ENCODE measurements at places on chromosomes 4 and X.

GRCh38 chr4:118586357-118586790 is 98.8 kb upstream of the METTL14 start:
- no peak for DNase-seq

DNA sequence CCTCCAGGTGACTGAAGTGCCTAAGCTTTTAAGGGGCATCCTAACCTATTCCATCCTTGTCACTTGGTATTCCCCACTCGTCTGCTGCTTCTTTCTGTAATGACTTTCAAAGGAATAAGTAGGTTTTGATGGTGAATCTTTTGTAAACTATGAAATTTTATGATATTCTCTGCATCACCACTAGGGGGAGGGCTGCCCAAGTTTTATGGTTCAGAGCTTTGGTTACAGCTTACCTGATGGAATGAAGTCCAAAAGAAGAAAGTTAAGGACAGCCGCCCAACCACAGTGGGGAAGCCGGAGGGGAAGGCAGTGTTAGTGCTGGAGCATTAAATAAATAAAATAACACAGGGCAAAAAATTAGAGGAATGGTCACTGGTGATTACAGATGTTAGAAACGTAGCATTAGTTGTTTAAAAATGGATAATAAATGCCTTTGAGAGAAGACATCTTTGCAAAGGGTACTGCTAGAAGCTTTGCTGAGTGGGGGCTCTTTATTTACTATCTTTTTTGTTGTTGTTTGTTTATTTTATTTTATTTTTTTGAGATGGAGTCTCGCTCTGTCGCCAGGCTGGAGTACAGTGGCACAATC is 204.9 kb downstream of the GBA3 start:
- no peak for DNase-seq

GRCh38 chr4:71570492-71570891 is 213.4 kb downstream of the GC start:
- DNase-seq: no peak

GRCh38 chrX:21438792-21439191 is 64.6 kb downstream of the CNKSR2 start:
- DNase-seq: no peak

DNA sequence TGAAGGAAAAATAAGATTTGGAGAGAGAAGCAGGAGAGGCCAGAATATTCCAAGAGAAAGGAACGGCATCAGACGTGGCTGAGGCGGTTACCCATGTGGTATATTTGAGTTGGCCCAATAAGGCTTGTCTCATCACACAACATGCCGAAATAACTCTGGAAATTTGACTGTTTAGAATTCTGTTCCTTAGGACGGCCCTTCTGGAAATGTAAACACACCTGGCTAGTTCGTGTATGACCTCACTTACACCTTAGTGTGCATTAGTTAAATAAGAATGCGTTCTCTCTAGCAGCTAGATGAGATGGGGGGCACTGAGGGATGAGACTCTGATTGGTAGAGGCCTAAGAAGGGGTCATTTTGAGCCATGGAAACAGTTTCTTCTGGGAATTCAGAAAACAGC is 33.2 kb upstream of the PLAC1 start:
- DNase-seq: no peak

DNA sequence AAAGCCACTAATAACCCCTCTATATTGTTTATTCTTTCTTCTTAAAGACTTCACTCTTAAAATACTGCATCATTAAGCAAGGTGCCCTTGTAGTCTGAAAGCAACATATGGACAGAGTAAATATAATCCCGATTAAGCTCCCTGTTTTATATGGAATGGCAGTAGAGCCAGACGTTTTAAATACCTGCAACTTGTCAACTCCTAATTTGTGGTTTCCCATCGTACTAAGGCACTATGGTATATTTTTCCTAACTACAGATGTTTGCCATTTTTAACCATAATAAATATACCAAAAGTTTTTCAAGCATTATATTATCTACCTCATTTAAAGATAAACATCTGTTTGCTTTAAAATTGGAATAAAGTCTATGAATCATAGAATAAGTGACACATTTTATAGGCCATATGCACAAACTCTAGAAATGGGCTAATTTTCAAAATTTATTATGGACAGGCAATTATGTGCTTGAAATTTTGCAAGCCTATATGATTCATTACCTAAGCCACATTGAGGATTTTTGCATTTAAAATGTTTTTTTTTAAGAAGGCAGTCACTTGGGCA is 194.6 kb downstream of the FRMPD4 start:
- no peak for DNase-seq

- DNase-seq: no peak
These were observed 17.8 kb upstream of the PAGE2B start for GRCh38 chrX:55056820-55057674.

DNA sequence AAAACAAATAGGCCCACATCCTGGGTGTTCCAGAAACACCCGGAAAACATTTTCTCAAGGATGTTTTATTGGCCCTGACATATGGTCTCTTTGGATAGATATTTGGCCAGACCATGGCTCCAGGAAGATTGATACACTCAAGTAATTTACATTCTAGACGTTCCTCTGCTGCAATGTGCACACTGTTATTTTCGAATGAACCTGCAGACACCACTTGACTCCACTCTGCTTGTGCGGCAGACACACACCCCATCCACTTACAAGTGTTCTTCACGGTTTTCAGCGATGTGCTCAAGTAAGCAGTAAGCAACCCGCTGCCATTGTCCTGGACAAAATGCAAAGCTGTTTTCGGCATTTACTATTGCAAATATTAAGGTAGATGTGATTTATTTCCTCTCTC is 12.0 kb upstream of the GPM6A start:
- DNase-seq: no peak

DNA sequence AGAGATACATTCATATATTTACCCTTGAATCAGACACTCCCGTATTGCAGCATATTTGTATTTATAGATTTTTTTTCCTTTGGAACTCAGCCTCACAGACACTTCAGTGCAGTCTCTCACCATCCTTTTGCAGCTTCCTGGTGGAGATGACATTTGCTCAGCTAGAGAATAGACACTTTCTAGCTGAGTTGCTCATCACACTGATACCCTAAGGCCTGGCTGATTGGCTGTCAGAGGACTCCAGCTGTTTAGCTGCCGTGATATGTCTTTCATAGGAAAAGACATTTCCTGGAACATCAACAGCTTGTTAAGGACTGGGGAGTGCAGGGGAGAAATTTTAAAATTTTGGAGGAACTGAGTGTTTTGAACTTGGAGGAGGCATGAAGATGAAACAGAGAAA is 429.6 kb downstream of the SMARCA1 start:
- no peak for DNase-seq

DNA sequence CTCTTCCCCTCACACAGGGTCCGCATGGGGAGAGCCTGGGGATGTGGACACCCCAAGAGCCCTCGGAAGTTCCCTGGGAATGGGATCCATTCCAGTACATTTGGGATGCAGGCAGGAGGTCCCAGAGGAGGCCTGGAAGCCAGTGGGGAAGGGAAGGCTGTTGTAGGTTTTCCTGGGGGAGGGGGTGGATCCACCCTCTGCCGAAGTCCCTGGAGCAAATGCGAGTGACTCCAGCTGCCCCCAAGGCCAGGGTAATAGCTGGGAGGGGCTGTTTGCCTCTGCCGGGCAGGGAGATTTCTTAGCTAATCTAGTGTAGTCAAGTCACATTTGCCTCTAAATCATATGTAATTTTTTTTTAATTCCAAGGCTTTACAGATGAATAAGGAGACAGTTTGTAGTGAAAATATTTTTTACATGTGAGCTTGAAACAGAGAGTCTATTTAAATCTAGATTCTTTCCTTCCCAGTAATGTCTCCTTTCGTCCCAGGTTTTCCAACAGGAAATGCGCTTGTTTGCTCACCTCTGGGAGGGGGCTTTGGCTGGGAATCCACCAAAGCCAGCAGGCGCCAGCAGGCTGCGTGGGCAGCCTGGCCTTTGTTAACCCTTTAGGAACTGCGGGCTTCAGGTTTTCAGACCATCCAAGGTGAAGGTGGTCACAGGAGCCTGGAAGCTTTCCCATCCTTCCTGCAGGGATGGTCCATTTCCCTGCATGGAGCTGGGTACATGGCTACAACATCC is 26.8 kb downstream of the SH3TC1 start:
- no peak for DNase-seq

DNA sequence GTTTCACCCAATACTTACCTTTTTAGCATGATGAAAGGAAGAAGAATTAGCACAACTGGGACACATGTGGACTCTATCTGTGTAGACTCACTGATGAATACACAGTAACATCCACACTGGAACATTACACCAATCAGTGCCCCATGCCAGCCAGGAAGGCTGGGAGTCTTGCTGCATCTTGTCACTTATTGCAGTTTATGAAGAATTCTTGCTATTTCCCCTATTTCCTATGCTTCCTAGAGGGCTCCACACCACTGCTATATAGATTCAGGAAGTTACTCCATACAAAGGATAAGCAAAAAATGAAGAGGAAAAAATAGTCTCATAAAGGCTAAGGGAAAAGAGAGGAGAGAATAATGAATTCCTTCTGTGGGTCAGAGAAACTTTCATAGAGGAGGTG is 201.0 kb downstream of the CAMK2D start:
- no peak for DNase-seq

DNA sequence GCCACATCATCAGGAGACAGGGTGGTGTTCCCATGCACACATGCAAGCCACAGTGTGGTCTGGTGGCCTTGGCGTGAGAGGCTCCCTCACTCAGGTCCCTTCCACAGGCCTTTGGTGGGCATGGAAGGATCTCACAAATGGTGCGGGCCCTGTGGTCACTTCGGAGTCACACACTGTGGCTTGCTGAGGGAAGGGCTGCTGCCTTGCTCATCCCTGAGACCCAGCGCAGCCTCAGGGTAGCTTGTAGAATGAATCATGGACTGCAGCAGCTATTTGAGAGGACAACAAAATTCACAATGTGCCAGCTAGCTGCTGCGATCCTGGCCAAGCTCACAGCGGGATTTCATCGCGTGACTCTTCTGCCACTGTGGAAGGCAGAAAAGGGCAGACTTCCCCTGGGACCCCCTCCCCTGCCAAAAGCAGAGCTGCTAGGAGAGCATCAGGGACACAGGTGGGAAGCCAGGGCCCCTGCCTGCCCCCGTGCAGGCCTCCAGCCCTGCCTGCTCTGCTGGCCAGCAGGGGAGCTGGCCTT is 106.4 kb downstream of the ABLIM2 start:
- no peak for DNase-seq

DNA sequence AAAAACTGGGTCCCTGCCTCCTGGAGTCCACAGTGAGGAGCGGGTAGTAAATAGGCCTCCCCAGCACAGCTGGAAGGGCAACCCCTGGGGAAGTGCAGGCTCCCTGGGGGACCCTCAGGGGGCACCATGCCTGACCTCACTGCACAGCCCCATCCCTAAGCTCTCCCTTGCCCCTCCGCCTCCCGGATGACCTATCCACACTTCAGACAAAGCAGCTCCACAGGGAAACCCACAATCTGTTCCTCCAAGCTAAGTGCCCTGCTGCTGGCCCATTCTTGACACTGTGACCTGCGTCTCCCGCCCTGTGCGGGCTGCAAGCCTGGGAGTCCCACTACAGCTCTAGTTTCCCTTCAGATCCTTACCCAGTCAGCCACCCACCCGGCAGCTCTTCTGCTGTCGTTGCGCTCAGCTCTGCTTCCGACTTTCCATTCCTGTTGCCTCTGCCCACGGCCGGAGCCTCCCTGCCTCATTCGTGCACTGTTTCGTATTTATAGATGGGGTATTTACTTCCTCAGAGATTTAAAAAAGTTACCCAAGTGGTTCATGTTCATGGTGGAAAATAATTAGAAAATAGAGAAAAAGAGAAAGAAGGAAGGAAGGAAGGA is 47.0 kb upstream of the STOX2 start:
- no peak for DNase-seq

GRCh38 chr4:82710197-82710929 is 88.2 kb downstream of the SCD5 start:
- no peak for DNase-seq

DNA sequence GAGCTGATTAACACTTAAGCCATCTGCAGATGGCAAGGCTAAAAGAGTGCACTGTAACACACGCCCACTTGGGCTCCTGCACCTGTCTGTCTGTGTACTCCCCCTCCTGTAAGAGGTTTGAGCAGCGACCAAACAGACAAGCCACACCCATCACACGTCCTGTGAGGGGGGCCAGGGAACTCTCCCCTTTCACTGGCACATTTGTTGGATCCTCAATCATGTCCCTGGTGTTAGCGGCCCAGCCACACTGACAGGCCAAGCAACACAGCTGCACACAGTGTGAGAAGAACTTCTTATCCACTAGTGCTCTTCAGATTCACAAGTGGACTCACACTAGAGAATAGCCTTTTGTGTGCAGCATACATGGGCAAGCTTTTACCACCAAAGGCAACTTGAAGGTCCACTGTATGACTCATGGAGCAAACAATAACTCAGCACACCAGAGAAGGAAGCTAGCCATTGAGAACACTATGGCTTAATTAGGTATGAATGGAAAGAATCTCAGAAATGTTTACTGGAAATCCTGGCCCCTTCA is 29.1 kb upstream of the UTP14A start:
- DNase-seq: no peak

- DNase-seq: no peak
These were observed 908 bp downstream of the PCDH10 start for GRCh38 chr4:133149932-133150471.

- peak; percentile 18 for DNase-seq
These were observed 797 bp downstream of the CD99L2 start for GRCh38 chrX:150897421-150898320.

DNA sequence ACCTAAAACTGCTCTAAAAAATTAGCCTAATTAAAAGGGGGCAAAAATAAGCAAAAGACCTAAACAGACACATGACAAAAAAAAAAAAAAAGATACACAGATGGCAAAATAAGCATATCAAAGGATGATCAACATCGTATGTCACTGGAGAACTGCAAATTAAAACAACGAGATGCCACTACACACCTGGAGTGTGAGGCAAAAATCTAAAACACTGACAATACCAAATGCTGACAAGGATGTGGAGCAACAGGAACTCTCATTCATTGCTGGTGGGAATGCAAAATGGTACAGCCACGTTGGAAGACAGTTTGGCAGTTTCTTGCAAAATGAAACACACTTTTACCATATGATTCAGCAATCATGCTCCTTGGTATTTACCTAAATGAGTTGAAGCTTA is 64.2 kb downstream of the RWDD4 start:
- no peak for DNase-seq

DNA sequence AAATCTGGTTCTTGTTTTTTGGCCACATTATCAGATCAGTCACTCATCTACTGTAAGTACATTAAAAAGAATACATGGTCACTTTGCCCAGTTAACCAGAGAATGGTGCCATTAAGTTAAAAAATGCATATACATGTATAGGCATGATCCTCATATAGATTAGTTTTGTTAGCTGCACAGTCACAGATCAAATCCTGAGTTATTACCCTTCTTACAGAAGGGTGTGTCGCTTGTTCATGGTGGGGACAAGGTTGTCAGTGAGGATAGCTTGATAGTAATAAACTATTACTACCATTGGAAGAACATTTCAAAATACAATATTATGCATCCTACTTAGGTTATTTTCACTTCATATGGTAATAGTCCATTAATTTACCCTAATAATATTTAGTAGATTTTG is 48.5 kb downstream of the GALNT7 start:
- DNase-seq: no peak

DNA sequence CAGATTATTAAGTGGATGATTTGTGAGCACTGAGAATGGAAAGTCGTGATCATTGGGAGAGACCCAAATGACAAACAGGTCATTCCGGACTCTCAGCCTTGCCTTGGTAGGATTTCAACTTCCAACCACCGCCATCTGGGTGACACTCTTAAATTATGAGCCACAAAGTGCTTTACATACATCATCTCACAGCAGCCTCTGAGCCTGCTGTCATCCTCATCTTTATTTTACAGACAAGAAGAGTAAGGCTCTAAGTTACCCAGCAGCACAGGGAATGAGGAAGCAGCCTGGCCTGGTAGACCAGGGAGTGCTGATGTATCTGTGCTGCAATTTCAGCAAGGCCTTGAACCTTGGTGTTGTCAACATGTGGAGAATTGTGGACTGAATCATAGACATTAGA is 105.8 kb upstream of the TRIM2 start:
- DNase-seq: no peak
